ENCODE measurements at places on chromosomes 6 and 20.

- DNase-seq: peak; percentile 41
Observed at GRCh38 chr6:11393713-11394627, 143.6 kb upstream of the TMEM170B start.

- no peak for DNase-seq
Observed at GRCh38 chr6:92110403-92110802, 1309.0 kb downstream of the EPHA7 start.

DNA sequence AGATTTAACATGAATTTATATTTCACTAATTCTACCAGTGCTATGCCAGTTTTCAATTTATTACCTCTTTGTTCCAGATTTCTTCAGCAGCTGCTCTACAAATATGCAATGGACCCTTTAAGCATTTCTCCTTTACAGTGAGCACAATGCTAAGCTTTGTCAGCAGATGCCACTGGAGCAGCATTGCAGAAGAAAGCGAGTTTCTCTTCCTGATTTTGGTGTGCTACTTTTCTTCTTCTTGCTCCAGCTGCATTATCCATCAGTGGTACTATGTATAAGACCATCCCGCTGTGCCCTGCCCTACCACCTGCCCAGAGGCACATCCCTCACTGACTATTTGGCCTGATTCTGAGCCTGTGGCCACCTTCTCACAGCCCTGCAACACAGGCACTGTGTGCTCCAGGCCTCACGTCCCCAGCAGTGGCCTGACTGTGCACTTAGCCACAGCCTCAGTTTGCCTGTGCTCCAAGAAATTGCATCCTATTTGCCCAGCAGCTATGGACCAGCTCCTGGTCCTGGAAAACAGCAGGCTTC lies 84.1 kb downstream of the TNFAIP3 start:
- no peak for DNase-seq

- no peak for DNase-seq
Observed at GRCh38 chr6:145850671-145851070, 36.1 kb upstream of the FBXO30 start.

GRCh38 chr20:32969356-32970114 lies 34.7 kb downstream of the SUN5 start:
- DNase-seq: no peak

- DNase-seq: no peak
Observed at GRCh38 chr6:21845439-21846140, 252.0 kb downstream of the SOX4 start.

GRCh38 chr6:102686461-102686860 lies 1293.0 kb downstream of the GRIK2 start:
- DNase-seq: no peak

GRCh38 chr20:8078528-8078914 lies 53.5 kb upstream of the PLCB1 start:
- DNase-seq: no peak

GRCh38 chr6:129695373-129696027 lies 14.5 kb downstream of the ARHGAP18 start:
- no peak for DNase-seq

- DNase-seq: no peak
Observed at GRCh38 chr6:63451238-63451637, 121.0 kb upstream of the LOC128125822 start.

- no peak for DNase-seq
Observed at GRCh38 chr6:68533339-68533795, 101.7 kb upstream of the ADGRB3 start.

Data from brain microvascular endothelial cell (primary cell).